NCI-H446 (cell line): ENCODE measurements at places on chromosomes 2 and 18.

- DNase-seq = no peak
Observed at GRCh38 chr2:37706334-37707183, 35.1 kb upstream of the CDC42EP3 start.

GRCh38 chr2:50466685-50467084 lies 565.2 kb downstream of the NRXN1 start:
- DNase-seq = no peak

- DNase-seq = no peak
Observed at GRCh38 chr18:21548647-21549046, 51.9 kb downstream of the ESCO1 start.

GRCh38 chr2:160409480-160409879 lies 84.1 kb downstream of the RBMS1 start:
- DNase-seq = no peak

DNA sequence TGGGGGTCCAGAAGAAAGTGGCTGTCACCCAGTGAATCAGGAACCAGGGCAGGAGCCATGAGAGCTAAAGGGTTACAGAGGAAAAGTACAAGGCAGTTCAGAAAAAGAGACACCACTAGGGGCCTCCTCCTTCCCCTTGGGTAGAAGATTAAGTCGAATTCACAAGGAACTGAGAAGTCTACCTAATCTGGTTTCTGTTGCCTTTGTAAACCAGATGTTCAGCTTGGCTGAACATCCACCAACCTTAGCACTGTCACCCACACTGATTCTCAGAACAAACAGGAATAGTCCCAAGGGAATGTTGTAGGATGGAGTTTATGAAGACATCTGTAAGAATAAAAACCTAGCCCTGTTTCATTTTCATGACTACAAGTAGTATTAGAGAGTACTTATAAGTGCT lies 90.4 kb upstream of the NOSTRIN start:
- no peak for DNase-seq

DNA sequence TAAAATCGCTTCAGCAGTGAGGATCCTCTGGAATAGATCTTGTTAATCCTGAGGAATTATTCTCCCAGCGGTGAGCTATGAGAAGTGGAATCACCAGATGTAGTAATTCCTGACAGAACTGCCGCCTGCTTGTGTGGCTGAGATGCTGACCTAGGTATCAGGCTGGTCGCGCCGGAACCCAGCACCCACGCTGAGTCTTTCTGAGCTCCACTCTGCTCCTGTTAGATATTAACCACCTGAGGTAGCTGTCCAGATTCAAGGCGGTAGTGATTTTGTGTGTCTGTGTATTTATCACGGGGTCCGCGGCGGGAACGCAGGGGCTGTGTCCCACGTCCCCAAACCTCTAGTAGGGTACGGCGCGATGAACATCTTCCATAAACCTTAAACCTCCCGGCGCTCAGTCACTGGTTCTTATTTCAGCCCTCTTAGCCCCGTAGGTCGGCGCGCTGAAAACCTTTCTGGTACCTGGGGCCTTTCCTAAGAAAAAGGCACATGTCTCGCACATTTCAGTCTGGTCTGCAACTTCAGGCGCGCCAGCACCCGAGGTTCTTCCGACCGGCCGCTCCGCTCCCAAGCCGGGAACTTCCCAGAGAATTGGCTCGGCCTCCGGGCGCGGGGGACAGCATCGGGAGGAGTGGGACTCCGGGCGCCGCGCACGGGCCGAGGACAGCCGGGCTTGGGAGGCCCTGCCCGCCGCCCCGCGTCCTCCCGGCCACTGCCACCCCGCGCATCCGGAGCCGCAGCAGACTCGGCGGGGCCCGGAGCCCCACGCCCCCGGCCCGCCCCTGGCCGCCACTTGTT lies 542 bp upstream of the CNNM3 start:
- no peak for DNase-seq

DNA sequence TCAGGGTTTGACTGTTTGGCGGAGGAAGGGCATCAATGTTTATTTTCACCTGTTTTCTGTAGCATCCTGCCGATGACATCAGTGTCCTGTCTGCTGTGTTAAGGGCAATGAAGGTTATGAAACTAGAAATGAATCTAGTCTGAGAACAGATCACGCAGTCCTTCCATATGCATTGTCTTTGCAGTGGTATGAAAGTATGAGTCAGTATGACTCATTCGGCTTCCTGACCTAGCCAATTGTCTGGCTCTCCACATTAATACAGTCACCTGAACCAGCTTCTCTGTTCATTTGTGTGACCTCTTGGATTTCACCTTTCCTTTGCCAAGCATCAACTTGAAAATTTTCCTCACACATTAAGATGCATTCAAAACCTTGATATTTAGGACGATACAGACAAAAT lies 353.8 kb downstream of the RND3 start:
- no peak for DNase-seq
